ENCODE measurements at places on chromosomes 1 and 21. TPM values are rescaled to one million over a fixed set of nuclear protein-coding genes. Genes with fewer than 3 reads are reported as not detected.
A peak's percentile ranks its signal among the peaks of the same experiment; 100 is the strongest.

DNA sequence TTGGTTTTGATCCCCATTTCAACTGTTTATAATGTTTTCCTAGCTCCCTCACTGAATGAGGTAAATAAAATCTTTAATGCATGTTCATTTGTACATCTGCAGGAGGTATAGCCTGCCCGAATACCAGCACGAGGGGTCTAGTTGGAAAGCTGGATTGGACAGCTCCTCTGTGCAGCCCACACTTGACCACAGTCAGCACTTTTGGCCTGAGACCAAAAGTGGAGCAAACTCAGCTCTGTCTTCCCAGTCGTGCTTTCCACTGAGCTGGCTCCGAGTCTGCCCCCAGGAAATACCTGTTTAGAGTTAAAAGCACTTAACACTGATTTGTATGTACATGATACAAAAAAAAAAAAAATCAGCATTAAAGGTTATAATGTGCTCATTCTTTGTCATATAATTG is 224.4 kb downstream of the DSCAM start:
- no peak for DNase-seq

GRCh38 chr1:156052862-156053767 is 483 bp downstream of the UBQLN4 start:
- DNase-seq, result no peak

The TINAGL1 gene
- total RNA-seq, result 94.1 TPM

- no peak for DNase-seq
Measured at GRCh38 chr1:1282998-1283397, 2.8 kb downstream of the SCNN1D start.

The LRRC41 gene
- 60.3 TPM for total RNA-seq

- no peak for DNase-seq
Measured at GRCh38 chr1:25805863-25806225, 5.9 kb downstream of the SELENON start.

DNA sequence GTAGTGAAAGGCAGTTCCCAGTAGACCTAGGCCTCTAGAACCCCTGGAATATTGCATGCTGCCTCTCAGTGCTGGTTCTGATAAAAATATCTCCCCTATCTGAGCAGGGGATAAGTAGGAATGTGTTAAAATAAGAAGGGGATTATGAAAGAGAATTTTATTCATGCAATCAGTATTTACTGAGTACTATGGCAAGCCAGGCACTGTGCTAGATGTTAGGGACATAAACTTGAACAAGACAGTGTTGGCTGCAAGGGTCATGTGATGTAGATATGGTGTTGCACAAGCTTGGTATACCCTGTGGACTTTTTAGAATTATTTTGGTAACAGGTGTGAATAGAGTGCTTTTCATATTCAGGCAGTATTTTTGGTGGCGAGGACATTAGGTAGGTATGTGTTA is 23.6 kb downstream of the NOS1AP start:
- DNase-seq, result no peak

GRCh38 chr1:183907070-183907469 is 102.2 kb downstream of the RGL1 start:
- no peak for DNase-seq

DNA sequence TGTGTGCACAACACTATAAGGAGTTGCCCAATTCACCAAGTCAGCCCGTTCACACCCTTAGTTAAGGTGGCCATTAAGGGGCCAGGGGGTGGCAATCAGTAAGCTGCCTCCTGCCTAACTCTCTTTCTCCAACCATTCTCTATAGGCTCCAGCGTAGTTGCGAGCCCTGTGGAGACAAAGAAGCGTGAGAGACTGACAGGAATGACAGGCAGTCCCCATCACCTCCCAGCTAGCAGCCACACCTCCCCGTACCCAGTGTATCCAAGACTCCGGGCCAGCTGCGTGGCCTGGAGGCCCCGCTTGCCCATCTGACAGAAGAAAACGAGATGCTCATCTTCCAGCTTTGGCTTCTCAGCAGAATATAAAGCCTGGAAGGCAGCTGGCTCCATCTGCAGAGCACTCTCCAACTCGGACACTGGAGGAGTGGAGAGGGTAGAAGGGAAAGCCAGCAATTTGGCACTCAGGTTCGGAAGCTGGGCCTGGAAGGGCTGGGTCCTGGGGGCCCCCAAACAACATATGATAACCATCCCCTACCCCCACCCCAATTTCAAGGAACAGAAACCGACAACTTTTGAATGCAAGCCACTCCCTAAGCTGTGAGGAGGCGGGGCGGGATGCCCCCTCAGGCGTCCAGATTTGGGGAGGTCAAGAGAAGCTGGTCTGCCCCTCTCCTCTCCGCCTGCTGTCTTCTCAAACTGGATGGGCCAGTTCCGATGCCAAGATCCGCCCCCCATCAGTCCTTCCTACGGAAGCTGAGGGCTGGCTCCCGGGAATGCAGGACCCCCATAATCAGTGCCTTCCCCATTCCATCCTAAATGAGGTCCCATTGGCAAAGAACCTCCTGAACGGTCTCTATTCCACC is 872 bp downstream of the TSTD1 start:
- no peak for DNase-seq

DNA sequence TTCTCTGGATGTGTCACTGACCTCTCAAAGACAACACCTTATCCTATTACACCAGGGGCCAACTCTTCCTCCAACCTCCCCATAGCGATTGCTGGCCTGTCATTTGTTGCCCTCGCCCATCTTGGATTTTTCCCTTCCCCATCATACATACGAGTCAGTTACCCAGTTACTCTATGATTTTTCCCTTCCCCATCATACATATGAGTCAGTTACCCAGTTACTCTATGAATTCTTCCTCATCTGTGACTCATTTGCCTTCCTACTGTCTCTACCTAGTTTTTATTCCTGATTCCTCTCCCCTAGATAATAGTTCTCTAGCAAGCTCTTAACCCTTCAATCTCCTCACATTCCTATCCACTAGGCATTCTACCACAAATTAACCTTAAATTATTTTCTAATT is 178.8 kb downstream of the NR5A2 start:
- no peak for DNase-seq

DNA sequence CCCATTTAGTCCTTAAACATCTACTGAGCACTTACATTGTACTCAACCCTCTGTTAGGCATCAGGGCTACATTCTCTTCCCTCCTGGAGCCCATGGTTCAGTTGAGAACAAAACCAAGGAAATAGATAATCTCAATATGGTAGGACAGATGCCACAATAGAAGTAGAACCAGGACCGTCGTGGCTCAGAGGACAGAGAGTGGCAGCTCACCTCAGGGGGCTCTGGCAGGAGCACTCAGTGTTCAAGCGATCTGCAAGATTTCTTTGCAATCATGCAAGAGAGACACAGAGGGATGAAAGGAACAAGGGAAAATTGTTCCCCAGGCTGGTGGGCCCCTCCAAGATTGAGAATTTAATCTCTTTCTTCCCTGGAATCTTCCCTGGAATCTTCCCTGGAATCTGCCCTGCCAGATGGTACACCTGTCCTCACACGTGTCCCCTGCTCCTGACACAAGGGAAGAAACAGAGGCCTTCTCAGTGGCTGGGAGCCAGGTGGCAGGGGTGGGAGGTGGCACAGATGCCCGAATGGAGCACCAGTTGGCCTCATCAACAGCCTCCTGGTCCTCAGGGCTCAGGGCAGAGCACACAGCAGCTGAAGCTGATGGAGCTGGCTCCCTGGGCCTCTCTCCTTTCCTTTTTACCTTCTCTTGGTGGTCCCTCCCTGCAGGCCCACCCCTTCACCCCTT is 135.4 kb downstream of the PLXNA2 start:
- no peak for DNase-seq

DNA sequence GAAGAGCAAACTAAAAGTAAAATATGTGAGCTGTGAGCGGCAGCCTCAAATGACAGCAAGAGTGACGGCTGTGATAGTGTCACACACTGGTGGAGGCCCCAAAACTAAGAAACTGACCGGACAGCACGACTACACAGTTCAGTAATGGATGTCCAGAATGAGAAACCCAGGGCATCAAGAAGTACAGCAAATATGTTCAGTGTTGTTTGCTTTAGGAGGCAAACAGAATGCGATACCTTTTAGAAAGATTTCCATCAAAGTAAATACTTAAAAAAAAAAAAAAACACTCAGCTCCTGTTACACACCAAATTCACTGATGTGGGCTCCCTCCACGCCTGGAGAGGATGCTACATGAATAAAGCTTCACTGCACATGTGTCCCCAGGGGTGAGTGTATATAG is 1.1 kb upstream of the PKP1 start:
- no peak for DNase-seq

The RHBDL2 gene
- 6.3 TPM for total RNA-seq

- no peak for DNase-seq
Measured at GRCh38 chr1:89512996-89513720, 11.5 kb upstream of the LRRC8B start.

The MYOG gene
- 12.7 TPM for total RNA-seq

DNA sequence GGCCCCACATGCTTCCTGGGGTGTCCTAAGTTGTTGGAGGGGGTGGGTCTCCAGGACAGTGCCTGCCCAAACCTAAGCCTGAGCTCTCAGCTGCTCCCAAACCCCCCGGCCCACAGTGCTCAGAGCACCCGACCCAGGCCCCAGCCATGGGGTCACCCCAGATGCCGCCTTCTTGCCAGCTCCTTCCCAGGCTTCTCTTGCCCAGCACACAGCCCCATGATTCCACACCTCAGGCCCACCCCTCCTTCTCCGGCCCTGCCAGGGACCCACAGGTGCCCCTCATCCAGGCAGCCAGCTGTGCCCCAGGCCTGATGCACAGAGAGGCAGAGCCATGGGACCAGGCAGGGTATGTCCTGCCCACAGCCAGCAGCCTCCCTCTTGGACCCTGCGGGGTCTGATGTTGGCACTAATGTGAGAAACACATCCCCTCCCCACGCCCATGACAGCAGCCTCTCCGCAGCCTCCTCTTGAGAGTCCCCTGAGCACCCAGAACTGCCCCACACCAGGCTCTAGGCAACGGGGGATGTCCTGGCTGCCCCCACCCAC is 4.9 kb downstream of the WNT9A start:
- no peak for DNase-seq

The SRM gene
- 9.0 TPM for total RNA-seq

GRCh38 chr1:234737967-234738314 is 128.0 kb upstream of the IRF2BP2 start:
- no peak for DNase-seq

DNA sequence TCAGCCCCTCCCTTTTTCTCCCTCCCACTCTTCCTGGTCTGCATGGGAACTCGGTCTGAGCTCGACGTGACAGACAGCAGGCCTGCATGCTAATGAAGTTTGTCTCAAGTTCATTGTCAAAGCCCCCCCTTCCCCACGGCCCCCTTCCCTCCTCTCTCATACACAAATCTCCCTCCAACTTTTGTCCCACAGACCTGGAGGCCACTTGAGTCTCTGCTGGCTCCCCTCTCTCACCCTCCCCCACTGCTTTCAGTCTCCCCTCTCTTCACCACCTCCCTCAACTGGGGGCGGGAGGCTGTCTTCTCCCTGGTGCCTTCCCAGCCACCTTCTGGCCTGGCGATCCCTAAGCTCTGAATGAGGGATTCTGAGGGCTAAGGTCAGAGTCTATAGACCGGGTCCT is 61.3 kb downstream of the RHBG start:
- DNase-seq, result no peak

GRCh38 chr1:102631691-102632090 is 476.6 kb downstream of the COL11A1 start:
- DNase-seq, result no peak

GRCh38 chr1:178944729-178945128 is 73.9 kb upstream of the ANGPTL1 start:
- DNase-seq, result no peak

- DNase-seq, result peak; percentile 83
Measured at GRCh38 chr1:152001631-152002584, 8.2 kb upstream of the S100A10 start.

- DNase-seq, result no peak
Measured at GRCh38 chr21:33492571-33492970, 1.1 kb upstream of the DNAJC28 start.

- no peak for DNase-seq
Measured at GRCh38 chr1:40646315-40646714, 19.2 kb downstream of the RIMS3 start.

The SPATA21 gene
- total RNA-seq, result not detected

All from urinary bladder (tissue), 4 donors.